Dermis microvascular lymphatic vessel endothelial cell (primary cell): ENCODE measurements at places on chromosomes 16 and 17. TPM values are rescaled to one million over a fixed set of nuclear protein-coding genes. Genes with fewer than 3 reads are reported as not detected.

- DNase-seq: no peak
Measured at GRCh38 chr17:70624211-70624610, 454.9 kb downstream of the KCNJ2 start.

- no peak for DNase-seq
Measured at GRCh38 chr17:7254511-7254910, 2.5 kb downstream of the ELP5 start.

- DNase-seq: no peak
Measured at GRCh38 chr16:70438585-70438968, 323 bp downstream of the ST3GAL2 start.

- DNase-seq: no peak
Measured at GRCh38 chr17:49747632-49748031, 16.3 kb downstream of the FAM117A start.

GRCh38 chr17:39979893-39980350 lies 685 bp upstream of the PSMD3 start:
- no peak for DNase-seq

DNA sequence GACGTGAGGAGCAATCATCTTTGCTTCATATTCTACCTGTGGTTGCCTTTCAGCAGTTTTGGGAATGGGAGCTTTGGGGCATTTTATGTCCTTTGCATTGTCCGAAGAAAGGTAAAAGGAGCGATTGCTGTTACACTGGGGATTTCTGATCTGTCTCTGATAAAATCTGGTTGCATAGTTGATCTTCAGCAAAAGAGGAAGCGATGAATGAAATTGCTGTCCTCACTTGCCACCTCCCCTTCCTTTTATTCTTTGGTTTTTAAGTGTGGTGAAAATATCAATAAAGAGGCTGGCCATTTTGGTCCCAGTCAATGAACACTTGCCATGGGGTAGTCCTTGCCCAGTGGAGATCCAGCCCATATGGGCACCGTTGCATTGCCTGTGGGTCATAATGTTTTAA lies 236.8 kb downstream of the MSI2 start:
- no peak for DNase-seq

DNA sequence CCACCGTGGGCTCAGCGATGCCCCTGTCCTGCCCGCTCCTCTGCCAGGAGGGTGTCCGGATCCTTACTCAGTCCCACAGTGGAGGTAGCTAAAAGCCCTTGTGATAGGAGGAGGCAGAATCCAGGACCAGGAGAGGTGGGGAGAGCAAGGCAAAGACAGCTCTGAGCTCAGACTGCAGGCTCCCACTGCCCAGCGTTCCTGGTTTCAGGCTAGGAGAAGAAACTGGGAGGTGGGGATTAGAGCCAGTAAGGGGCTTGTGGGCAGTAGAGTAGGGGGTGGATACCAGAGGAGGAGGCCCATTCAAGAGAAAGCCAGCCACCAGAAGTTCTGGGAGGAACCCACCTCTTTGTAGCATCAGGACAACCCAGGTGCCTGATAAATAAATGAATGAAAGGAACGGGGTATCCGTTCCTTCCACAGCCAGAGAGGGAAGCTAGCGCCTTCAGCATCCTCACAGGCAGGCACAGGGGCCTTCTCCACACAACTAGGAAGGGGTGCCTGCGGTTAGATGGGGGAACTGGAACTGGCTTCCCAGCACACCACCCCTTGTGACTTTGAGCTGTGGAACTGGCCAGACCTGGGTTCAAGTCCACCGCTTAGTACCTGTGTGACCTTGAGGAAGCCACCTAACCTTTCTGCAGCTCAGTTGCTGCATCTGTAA lies 2.3 kb downstream of the IL21R start:
- DNase-seq: no peak

DNA sequence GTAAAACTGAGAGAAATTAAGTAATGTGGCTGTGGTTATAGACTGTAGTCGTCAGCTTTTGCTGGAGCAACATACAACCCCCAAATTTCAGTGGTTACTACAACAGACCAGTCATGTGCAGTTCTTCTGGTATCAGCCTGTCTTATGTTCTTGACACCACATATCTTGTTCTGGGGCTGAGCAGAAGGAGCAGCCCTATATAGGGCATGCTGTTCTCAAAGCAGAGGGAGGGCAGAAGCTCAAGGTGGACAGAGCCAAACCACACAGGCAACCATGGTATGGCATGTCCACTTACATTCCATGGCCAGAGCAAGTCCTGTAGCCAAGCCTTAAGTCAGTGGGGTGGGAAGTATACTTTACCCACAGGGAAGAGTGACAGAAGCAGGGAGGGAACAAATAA lies 7.7 kb downstream of the PRKAR1A start:
- no peak for DNase-seq

DNA sequence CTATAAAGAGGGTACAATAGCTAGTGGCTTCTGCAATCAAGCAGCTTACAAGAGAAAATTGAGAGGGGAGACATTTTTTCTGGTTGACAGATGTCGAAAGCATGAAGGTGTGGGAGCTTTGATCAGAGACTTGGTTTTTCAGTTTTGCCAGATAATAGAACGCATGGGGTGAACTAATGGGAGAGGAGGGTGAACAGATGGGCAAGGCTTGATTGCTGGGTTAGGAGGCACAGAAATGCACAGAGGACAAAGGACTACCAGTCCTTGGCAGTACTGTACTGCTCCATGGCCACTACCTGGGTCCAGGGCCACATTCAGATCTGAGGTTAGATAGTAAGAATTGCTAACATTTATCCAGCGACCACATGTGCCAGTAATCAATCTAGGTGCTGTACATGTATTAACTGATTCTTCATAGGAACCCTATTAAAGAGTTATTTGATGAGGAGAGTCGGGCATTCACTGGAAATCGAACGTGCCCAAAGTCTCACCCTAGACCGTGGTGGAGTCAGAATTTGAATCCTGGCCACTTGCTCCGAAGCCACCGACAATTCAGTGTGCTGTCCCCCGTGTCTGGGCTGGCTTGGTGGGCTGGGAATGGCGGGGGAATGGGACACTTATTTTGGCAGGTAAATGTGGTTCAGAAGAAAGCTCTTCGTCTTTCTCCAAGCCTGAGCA lies 873 bp upstream of the KSR1 start:
- no peak for DNase-seq

DNA sequence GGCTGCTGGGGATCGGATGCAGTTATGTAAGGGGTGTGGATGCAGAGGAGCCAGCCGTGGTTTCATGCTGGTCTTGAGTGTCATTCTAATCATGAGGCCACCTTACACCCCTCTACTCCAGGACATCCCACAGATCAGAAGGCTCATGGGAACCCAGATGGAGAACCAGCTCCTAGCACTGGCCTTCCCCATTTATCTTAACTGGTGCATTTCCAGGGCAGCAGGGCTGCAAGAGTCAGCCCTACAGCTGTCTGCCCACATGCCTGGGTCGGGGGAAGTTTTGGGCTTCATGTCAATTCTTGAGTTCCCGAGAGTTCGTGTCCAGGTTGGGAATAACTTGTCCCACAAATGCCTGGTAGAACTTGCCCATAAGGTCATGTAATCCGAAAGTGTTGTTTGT lies 29.1 kb downstream of the RPTOR start:
- DNase-seq: no peak

DNA sequence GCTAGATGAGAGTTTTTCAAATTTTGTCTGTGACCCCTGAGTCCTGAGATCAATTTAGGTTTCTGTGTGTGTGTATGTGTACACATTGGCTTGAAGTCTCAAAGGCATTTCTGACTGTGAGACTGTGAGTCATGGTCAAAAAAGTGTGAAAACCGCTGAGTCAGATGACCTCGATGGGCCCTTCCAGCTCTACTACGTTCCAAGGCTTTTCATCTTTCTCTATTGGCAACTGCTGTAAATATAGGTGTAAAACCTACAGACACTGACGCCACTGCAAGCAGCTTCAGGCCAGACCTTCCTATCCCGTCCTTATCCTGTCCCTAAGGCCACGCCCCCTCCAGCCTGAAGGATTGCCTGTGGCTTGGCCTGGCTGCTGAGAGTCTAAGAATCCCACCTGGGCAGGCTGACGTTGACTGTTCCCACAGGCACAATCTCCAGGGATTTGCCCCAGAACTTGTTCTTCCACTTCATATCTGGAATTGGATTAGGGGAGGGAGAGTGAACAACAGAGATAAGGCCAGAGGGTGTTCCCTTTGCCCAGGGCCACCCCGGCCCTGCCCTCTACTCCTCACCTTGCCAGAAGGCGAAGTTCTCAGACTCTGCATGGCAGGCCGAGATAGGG lies 11.3 kb downstream of the OSBPL7 start:
- peak; percentile 75 for DNase-seq

- no peak for DNase-seq
Measured at GRCh38 chr16:89431630-89432029, 58.7 kb downstream of the ANKRD11 start.

DNA sequence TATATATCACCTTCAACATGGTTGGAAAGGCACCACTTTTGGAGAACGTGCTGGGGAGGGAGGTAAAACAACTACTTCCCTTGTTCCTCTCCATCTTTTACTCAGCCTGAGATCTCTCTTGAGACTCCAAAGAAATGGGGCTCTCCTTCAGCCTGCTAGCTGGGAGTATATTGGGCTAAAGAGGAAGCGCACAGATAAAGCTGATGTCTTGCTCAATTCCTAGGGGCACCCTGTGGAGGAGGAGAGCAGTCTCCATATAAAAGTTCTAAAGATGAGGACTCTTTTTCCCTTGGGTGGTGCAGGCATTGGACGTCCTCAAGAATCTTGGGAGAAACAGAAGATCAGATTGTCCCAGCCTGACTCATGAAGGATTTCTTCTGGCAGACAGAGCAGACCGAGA lies 4.6 kb upstream of the ETV4 start:
- DNase-seq: no peak

Gene ARHGDIG
- 0.13 TPM in 1 of 2 replicates, not detected in the other for total RNA-seq

Gene GUCY2D
- not detected in 2 replicates for total RNA-seq

Gene SOX9
- total RNA-seq: not detected in 2 replicates

Gene TBC1D3K
- total RNA-seq: not detected in 2 replicates

Gene HSD3B7
- 20.8 and 24.7 TPM in 2 replicates for total RNA-seq

Gene CTRB1
- total RNA-seq: not detected in 2 replicates
